Pulmonary artery endothelial cell (primary cell): ENCODE measurements at places on chromosomes 6 and 20.

- DNase-seq, result no peak
Measured at GRCh38 chr6:131782764-131783163, 25.1 kb upstream of the ENPP1 start.

- peak; percentile 71 for DNase-seq
Measured at GRCh38 chr20:46363874-46364669, 42.3 kb downstream of the ELMO2 start.

DNA sequence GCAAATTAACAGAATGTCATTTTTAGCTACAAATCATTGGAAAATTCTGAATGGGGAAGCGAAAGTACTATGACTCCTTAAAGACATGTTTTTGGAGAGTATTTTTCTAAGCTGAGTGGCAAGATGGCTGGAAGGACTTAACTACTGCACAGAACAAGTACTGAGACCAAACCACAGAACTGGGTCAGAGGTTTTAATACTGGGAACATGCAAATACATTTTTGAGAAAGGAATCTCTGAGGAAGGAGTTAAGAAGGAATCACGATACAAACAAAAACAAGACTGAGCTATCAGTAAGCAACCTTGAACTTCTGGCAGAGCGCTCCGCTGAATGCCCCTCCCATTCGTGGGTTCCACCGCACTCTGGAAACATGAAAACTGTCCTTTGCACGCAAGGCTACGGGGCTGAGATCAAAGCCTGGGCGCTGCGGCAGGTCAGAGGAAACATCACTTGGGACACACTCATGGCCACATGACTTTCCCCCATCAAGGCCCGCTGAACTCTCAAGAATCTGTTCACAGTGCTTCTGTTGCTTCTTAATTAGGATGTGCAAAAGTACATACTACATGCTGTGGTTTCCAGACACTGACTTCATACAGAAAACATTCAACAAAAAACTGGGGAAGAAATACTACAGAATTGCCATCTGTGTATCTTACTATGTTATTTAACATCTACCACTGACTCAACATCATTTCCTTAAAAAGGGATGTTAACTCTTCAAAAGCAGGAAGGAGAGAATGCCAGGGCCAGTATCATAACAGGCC, 27.8 kb downstream of the SLC23A2 start:
- DNase-seq, result peak; percentile 77

GRCh38 chr6:95084867-95085266, 492.5 kb upstream of the MANEA start:
- no peak for DNase-seq

GRCh38 chr20:38608188-38608587, 6.6 kb downstream of the ARHGAP40 start:
- DNase-seq, result no peak

GRCh38 chr6:133313068-133313467, 71.9 kb downstream of the EYA4 start:
- DNase-seq, result no peak

DNA sequence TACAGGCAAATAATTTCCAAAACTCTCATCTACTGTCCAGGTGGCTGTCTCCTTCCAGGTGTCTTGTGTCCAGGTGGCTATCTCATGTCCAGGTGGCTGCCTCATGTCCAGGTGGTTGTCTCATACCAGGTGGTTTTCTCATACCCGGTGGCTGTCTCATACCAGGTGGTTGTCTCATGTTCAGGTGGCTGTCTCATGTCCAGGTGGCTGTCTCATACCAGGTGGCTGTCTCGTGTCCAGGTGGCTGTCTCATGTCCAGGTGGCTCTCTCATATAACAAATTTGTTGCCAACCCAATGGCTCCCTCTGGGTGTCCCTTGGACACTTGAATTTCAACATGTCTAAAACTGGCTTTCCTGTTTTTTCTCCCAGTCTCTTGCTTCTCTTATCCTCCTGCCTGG, 14.3 kb upstream of the SLC22A3 start:
- DNase-seq, result no peak

- no peak for DNase-seq
Measured at GRCh38 chr20:24370249-24370648, 99.2 kb upstream of the SYNDIG1 start.

DNA sequence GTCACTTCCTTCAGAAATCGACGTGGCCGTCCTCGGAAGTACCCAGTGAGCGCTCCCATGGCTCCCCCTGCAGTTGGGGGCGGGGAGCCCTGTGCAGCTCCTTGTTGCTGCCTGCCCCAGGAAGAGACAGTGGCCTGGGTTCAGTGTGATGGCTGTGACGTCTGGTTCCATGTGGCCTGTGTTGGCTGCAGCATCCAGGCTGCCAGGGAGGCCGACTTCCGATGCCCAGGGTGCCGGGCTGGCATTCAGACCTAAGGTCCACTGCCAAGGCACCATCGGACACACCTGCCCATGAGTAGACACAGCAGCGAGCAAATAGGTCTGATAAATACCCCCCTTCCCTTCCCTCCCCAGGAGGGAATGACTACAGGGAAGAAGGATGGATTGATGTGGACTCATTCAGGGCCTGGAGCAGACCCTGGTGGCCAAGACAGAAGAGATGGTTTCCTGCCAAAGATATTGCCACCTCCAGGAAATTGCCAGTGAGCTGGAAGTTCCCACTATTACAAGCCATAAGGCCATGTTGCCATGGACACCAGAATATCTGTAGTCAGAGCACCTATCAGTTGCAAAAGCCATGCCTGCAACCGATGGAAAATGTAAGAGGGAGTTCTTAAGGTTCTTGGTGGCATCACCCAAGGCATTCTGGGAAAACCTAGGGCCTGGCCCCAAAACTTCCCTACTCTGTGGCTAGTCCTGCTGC, 4.2 kb downstream of the TCF19 start:
- no peak for DNase-seq

- no peak for DNase-seq
Measured at GRCh38 chr6:137810554-137811120, 56.4 kb upstream of the TNFAIP3 start.

DNA sequence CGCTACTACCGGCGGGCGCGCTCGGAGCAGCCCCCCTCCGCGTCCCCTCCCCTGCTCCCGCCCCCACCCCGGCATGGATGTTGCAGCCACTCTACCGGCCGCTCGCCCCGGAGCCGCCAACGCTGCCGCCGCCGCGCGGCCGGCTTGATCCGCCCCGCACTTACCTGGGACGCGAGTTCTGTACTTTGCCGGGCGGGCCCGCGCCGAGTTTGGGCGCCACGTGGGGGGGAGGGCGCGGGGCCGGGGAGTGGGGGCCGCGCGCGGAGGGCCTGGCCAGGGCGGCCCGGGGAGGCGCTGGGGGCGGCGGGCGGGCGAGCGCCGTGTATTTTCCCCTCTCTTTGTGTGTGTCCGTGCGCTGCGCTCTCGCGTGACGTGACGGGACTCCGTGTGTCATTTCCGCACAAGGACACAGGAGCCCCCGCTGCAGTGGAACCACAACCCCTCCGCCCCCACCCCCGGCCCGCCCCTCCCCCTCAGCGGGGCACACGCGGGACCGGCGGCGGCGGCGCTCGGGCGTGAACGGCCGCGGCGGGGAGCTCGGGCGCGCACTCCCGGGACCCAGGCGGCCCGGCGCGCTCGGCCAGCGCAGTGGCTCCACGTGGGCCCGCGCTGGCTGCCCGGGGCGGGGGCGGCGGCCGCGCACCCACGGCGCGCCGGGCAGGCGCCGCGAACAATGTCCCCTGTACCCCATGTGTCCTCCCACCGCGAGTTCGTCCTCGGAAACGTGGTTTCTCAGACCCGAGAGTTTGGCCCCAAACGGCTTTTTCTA, at the start of gene BEND3:
BEND3 (minus strand) TSS at position 590 of the 769 bp plus-strand sequence. CDS start 16,230 bp downstream, outside the sequence.
- no peak for DNase-seq

DNA sequence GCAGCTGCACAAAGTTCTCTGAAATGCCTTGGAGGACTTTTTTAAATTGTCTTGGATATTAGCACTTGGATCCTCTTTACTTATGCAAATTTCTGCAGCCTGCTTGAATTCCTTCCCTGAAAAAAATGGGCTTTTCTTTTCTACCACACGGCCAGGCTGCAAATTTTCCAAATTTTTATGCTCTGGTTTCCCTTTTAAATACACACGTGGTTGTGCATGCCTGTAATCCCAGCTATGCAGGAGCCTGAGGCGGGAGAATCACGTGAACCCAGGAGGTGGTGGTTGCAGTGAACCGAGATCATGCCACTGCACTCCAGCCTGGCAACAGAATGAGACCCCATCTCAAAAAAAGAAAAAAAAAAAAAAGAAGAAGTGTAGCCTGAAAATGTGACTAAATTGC, 76.1 kb upstream of the PRND start:
- DNase-seq, result no peak

DNA sequence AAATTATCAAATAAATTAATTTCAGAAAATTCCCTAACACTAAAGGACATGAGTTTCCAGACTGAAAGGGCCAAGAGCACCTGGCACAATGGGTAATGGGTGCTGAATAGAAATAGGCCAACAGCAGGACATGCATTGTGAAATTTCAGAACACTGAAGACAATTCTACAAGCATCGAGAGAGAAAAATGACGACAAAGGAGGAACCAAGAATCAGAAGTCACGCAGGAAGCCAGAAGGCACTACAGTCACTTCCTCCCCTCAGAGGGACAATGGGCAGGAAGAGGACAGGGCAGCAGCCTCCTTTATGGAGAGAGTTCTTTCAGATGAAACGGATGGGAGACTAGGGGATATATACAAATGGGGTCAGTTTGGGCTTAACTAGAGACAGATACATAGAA, 29.6 kb downstream of the PCNA start:
- DNase-seq, result peak; percentile 11

DNA sequence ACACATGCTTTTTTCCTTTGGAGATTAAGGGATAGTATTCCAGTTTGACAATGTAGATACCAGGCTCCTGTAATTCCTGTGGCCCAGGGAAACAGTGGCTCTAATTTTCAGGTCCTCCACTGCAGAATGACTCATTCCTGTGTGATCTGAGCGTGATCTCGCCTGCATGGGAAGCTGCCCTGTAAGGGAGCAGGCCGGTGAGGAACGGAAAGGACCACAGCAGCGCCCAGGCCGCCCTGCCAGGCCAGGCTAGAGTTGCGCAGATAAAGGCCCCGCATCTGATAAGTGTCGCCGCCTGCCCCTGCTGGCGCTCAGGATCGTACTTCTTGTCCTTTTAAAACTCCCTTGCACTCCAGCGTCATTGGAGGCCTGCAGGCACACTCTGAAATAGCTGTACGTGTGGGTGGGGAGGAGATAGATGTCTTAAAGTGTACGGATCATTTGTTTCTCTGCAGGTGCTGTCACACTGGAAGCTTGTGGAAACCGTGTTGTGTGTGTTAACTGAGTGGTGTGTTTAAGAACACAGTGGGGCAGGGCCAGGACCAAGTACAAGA, 60.7 kb downstream of the SYNJ2 start:
- peak; percentile 71 for DNase-seq

GRCh38 chr6:29502181-29502580, 14.4 kb upstream of the MAS1L start:
- no peak for DNase-seq

GRCh38 chr20:535958-536357, 7.6 kb downstream of the CSNK2A1 start:
- DNase-seq, result peak; percentile 52

DNA sequence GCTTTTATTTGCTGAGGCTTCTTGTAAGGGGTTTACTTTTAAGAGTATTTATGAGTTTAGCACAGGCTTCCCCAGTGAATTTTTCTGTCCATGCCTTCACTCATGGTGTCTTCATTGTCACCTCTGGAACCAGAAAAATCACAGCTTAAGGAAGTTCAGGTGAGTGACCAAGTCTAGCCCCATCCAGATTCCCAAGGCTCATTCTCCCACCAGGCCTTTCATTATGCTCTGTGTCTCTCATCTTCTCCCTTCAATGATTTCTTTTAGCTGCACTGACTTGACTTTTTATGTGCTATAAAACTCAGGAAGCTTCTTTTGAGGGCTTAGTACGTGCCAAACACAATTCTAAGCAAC, 64.9 kb upstream of the NEDD9 start:
- no peak for DNase-seq

GRCh38 chr6:163121270-163121669, 293.2 kb upstream of the QKI start:
- DNase-seq, result no peak

DNA sequence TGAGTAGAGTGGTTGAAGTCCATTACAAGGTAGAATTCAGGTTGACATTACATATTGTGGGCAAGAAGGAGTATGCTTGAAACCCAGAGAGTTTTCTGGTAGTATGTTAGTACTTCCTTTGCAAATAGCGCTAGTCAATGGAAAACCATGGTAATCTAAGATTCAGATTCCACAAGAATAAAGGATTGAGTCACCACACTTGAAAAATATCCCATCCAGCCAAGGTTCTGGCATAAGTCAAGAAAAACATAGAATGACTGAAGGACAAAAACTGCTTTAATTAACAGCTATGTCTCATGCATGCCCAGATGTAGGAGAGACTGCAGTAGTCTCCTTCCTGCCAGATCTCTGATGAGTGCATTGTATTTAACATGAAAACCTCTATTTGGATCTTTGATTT, 469.8 kb downstream of the BMP2 start:
- no peak for DNase-seq

DNA sequence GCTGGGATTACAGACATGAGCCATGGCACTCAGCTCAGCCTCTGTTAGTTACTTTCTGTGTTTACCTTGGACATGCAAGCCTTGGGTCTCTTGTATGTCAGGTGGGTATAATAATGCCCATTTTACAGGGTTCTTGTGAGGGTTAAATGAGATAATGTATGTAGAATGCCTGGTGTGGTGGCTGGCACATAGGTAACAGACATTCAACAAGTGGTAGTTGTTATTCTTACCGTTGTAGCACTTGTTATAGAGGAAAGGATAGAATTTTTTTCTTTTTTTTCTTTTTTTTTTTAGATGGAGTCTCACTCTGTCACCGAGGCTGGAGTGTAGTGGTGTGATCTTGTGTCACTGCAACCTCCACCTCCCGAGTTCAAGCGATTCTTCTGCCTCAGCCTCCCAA, 8.0 kb upstream of the KIF13A start:
- DNase-seq, result no peak

DNA sequence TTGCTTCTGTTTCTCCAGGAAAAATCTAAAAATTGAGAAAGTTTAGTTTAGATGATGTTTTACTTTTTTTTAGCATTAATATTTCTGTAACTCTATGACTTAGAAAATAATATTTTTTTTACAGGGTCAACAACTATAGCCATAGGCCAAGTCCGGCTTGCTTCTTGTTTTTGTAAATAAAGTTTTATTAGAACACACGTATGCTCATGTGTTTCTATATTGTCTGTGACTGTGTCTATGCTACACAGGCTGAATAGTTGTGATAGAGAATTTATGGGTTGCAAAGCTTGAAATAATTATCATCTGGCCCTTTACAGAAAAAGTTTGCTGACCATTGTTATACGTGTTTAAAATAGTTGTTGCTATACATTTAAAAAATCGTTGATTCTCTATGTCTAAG, 399.2 kb downstream of the EPM2A start:
- no peak for DNase-seq
